ENCODE measurements at places on chromosomes 4 and X.

GRCh38 chr4:104210420-104210819 lies 284.3 kb downstream of the CXXC4 start:
- DNase-seq, result no peak

DNA sequence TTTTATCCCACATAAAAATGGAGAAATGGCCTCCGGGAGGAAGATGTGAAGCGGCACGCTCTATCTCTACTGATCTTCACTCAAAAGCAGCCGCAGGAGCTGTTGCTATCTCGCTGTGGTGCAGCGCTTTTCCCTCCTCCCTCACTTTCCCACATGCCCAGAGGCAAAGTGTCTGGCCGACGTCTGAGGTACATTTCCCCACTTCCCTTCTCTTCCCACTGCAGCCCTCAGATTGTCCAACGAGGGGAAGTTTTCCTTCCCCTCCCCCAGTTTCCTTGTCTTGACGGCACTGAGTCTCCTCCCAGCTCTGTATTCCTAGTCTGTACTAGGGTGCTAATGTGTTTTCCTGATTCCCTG lies 660 bp upstream of the COL25A1 start:
- DNase-seq, result no peak

DNA sequence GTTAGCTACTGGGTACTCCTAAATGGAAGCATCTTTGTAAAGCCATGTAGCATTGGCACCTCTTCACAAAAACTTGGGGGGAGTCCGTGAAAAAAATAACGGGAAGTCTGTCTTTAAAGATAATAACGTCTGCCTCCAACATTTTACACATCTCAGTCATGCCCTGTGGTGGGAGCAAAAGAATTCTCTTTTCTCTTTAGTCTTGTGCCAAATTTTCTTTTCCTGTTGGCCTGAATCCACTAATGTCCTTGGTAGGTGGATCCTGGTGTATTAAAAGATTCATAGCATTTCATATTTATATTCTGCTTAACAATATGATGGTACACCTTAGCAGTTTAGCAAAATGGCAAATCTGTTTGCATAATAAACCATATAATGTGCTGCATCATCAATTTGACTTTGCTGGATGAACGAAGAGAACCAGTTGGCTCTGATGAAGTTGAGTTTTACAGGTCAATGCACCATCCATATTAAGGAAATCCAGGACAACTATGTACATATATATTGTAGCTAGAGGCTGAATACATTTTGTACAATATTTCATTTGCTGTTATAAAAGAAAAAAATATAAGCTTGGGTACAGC lies 746.4 kb upstream of the MAGEB2 start:
- no peak for DNase-seq

DNA sequence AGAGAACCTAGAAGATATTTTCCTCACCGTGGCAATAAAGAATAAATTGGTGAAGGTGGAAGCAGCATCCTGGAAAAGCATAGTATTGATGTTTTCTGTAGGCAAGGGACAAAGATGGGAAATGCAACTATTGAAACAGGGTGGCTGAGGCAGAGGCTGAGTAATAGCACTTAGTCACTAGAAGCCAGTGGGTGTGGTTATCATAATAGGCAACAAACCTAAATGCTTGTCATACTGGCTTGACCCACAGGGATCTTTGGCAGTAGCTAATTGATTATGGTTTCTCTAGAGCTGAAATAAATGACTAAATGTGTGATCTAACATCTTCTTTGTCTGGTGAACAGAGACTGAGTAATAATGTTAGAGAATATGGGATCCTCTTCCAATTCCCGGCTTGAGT lies 353.6 kb upstream of the RPS6KA3 start:
- no peak for DNase-seq

GRCh38 chr4:124529131-124529530 lies 183.4 kb downstream of the ANKRD50 start:
- no peak for DNase-seq

DNA sequence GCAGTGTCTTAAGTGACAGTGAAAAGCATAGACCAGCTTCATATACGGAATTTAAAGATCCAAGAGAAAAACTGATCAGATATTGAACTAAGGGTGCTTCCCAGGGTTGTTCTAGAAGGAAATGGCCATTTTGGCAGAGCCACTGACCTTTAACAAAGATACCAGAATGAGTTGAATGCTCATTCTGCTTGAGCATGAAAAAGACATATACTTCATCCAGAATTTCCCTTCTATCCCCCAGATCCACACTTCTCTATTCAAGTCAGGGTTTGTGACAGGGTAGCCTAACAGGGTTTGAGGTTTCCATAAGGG lies 45.6 kb upstream of the FAM9C start:
- DNase-seq, result no peak

DNA sequence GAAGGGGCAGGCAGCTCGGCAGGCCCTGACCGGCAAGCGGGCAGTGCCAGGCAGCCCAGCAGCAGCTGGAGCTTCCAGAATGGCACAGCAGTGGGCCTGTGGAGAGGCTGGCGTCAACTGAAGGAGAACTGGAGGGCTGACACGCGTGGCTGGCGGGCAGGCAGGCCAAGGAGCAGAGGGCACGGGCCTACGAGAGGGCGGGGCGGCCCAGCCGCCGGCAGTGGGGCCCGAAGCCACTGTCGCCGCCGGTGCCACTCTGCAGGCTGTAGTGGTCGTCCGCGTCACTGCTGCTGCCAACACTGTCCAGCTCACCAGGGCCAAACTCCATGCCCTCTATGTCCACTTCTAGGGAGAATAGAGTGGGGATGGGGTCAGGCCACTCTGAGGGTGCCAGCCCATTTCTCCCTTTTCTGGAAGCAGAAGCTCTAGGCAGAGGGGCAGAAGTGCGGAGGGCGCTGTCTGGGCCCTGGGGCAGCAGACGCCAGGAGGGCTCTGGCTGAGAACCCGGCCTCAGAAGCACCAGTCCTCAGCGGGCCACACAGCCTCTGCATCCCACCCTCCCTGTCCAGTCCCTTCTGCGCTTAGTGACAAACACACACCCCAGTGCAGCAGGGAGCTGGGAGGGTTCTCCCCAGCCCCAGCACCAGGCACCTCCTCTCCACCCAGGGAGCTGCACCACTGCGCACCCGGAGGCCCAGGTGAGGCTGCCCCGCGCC lies 8.6 kb upstream of the HAUS3 start:
- no peak for DNase-seq

DNA sequence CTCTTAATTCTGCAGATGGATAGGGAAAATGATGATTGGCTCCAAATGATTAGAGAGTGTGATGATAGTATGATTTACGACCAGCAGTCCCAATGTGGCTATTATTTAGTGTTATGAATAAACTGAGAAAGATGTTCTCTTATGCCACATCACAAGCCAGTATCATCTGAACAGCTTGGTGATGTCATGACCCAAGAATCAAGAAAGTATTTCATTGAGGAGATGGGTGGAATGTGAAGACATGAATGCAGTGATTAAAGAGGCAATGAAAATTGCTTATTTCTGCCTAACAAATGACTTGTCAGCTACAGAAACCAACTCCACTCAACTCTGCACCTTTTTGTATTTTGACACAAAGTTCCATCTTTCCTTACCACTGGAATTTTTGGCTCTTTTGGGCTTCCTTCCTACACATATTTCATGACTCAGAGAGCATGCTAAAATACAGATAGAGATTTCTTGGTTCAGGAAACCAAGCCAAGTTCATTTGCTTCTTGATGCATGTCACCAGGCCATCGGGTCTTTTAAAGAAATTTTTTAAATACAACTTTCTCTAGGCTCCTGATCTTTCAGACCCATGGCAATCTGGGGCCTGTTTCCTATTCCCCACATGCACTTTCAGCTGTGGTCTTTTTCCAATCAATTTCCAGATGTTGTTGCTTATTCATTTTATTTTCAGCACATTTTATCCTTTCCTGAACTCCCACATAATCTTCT lies 174.2 kb downstream of the HHIP start:
- no peak for DNase-seq

GRCh38 chr4:112766422-112766821 lies 129.5 kb downstream of the LARP7 start:
- DNase-seq, result no peak

- no peak for DNase-seq
These were observed 1.3 kb downstream of the SCRG1 start for GRCh38 chr4:173397604-173398003.

DNA sequence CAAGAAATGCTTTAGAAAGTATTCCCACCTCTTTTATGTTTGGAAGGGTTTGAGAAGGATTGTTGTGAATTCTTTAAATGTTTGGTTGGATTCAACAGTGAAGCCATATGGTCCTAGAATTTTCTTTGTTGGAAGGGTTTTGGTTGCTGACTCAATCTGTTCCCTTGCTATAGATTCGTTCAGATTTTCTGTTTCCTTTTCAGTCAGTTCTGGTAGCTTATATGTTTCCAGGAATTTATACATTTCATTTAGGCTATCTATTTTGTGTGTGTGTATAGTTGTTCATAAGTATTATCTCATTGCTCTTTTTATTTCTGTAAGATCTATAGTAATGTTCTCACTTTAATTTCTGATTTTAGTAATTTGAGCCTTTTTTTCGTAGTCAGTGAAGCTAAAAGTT lies 114.4 kb downstream of the MSN start:
- no peak for DNase-seq

DNA sequence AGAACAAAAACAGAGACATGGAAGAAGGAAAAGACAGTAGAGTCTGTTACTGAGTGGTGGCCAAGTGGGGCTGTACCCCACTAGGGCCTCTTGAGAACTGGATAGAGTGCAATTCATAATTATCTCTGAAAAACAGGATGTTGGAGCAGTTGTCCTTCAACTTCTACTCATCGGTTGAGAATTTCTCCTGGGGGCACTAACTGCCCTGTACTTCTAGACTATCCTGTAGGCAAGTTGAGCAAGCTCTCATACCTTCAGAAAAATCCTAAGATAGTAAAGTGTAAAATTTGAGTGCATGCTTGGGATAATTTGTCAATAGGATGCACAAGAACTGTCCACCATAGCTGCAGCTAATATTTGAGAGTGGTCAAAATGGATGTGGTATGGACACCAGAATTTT lies 179.7 kb upstream of the CNKSR2 start:
- no peak for DNase-seq

DNA sequence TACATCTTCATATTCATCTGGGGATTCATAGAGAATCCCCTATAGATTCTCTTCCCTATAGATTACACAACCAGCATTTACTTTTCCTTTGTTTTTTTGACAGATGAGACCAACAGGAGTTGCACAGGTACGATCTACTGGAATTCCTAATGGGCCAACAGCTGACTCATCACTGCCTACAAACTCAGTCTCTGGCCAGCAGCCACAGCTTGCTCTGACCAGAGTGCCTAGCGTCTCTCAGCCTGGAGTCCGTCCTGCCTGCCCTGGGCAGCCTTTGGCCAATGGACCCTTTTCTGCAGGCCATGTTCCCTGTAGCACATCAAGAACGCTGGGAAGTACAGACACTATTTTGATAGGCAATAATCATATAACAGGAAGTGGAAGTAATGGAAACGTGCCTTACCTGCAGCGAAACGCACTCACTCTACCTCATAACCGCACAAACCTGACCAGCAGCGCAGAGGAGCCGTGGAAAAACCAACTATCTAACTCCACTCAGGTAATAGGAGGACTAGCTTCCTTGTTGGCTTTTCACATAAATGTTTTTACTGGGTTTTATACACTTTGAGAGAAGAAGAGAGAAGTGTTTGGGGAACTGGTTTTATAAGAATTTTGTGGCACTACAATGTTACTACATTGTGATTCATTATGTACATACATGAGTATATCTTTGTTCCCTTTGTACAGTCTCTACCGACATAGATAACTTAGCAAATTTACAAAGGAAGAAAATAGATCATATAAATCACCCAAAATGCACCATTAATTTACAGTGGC lies 137.2 kb downstream of the DIPK2B start:
- no peak for DNase-seq

DNA sequence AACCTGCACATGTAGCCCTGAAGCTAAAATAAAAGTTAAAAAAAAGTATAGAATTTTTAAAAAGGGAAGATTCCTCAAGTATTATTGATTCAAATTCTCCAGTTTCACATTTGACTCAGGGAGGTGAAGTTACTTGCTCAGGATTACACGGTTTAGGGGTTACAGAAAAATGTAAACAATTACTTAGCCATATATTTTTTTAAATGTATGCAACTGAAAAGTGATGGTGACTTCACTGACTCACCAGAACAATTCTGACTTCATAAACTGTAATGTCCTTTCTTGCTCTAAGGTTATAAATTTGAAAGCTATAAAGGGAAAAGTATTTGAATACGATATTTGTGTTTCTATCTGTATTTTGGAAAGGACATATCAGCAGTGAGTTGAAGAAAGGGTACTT lies 371.2 kb downstream of the SPRY1 start:
- no peak for DNase-seq

DNA sequence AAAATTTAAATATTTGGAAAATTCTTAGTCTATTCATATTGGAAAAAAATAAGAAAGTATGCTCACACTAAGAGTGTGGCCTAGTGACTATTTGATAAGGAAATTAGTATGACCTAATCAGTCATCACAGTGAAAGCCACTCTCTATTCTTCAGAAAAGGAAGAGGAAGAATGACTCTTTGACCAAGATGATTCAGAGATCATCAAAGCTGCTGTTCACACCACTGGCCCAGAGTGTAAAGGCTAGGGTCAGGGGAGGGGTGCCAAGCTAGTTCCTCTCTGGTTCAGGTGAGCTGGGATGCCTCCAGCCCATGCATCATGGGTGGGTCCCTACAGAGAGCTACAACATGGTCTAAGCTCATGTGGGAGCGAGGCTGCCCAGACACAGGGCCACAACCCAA lies 396.9 kb upstream of the NDST3 start:
- no peak for DNase-seq

DNA sequence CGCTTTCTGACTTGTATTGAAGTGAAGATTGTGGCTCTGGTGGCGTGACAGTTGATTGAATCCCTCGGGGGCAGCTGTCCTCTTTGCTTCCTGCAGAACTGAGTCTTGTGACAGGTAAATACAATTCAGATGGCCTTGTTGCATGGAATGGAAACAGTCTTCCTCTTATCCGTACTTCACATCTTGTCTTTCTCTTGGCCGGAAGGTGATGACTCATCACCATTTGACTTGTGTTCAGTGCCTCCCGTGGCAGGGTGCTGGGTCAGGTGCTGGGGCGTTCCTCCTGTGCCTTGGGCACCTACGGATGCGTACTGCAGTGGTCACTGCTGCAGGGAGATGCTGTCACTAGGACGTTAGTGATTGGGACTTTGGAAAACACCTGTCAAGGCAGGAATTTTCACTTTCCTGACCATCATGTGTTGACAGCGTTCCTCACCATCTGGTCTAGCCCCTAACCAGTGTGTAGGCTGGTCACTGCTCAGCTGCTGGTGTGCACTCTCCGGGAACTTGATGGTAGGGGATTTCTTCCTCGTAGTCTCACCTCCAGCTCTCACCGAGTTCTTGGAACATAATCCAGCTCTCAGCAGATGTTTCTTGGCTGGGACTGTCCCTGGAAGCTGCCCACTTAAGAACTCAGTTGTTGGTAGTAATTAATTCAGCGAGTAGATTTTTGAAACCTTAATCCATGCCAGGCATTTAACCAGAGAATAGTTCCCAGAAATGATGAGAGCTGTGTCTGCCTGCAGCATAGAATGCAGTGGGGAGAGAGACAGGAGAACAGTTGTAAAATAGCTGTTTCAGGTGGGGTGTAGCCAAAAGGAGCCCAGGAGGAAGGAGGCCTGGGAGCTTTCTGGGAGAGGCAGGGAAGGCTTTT lies 7.2 kb downstream of the TBC1D14 start:
- peak; percentile 66 for DNase-seq
